Activated CD8-positive, alpha-beta T cell treated with anti-CD3 and anti-CD28 coated beads, Interleukin-2, amount 10 ng/mL, durations not matched to agents 7 days and 5 days (primary cell): ENCODE measurements at places on chromosomes 11 and 22.

GRCh38 chr22:17090550-17090949 lies 5.8 kb downstream of the IL17RA start:
- DNase-seq, result no peak

DNA sequence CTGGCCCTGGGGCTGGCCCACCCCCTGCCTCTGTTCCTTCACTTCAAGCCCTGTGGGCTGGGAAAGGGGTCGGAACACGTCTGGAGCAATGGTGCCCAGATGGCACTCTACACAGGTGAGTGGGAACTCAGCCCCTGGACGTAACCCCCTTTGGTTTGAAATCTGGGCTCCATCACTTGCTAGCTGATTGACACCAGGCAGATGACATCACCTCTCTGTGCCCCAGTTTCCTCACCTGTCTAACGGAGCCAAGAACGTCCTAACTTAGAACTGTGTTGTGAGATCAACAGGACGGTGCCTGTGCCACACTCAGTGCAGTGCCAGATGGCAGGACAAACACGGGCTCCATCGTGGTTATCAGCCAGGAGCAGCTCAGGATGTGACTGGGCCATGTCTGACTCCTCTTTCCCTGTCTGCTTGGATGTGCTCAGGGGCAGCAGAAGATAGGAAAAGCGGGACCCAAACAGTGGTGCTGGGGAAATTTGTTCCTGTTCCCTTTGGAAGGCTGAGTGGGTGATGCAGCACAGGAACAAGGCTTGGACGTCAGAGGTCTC lies 24.4 kb downstream of the NPTXR start:
- DNase-seq, result no peak

- no peak for DNase-seq
Observed at GRCh38 chr11:57083641-57084385, 95.1 kb downstream of the OR5AK2 start.

DNA sequence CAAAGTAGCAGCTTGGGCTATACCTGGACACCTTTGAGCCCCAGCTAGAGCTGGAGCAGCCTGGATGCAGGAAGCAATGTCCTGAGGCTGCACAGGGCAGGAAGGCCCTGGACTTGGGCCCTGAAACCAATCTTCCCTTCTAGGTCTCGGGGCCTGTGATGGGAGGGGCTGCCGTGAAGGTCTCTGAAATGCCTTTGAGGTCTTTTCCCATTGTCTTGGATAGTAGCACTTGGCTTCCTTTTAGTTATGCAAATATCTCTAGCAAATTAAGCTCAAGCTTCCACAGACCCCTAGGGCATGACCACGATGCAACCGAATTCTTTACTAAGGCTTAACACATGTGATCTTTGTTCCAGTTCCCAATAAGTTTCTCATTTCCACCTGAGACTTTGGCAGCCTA lies 40.0 kb downstream of the LINC01488 start:
- DNase-seq, result no peak

GRCh38 chr11:118790357-118791110 lies 430 bp downstream of the DDX6 start:
- DNase-seq, result peak; percentile 78

DNA sequence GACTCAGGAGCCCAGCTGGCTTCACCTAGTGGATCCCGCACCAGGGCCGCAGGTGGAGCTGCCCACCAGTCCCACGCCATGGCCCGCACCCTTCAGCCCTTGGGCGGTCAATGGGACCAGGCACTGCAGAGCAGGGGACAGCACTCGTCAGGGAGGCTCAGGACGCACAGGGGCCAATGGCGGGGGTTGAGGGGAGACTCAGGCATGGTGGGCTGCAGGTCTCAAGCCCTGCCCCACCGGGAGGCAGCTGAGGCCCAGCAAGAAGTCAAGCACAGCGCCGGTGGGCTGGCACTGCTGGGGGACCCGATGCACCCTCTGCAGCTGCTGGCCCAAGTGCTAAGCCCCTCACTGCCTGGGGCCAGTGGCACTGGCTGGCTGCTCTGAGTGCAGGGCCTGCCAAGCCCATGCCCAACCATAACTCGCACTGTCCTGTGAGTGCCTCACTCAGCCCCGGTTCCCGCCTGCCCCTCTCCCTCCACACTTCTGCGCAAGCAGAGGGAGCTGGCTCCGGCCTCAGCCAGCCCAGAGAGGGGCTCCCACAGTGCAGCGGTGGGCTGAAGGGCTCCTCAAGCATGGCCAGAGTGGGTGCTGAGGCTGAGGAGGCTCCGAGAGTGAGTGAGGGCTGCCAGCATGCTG lies 111.7 kb upstream of the PGR start:
- no peak for DNase-seq

DNA sequence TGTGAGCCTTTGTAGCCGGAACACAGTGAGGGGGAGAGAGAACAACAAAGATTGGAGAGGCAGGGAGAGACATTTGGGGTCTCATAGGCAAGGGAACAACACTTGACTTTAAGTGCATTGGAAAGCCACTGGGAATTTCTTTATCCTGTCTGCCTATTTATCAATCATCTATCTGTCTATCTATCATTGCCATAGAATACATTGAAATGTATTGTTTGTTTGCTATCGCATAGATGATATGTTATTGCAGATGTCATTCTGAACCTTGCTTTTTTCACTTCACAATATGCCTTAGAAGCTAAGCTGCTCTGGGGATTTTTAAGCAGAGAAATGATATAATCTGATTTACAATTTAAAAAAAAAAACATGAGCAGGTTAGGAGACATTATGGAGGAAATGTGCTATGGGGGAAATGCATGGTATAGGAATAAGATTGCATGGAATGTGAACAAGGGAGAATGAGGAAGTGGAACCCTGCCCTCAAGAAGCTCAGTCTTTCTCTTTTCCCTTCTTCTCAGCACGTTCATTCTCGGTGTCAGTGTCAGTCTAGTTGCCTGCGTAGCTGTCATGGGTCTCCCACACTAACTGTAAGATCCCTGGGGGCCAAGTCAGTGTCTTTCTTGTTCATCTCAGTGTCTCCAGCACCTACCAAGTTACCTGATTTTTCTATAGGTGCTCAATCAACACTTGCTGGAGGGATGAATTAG lies 158.7 kb upstream of the ARHGAP20 start:
- no peak for DNase-seq

DNA sequence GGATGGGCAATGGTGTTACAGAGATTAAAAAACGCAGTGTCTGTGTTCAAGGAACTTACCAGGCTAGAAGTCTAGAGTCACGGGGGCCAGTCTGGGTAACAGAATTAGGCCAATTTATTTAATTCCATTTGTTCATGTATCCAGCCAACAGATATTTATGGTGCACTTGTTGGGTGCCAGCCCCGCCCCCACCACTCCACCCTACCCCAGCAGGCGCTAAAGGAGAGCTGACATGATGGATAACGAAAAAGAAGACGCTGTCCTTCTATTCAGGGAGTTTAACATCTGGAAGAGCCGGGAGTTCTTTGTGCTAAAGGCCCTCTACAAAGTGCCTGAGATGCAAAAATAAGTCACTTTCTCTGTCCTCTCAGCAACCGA lies 1.1 kb upstream of the BMAL1 start:
- peak; percentile 29 for DNase-seq

GRCh38 chr22:46074771-46075551 lies 75.4 kb upstream of the PPARA start:
- DNase-seq, result no peak

- DNase-seq, result no peak
Observed at GRCh38 chr11:12743834-12744449, 69.7 kb downstream of the TEAD1 start.

DNA sequence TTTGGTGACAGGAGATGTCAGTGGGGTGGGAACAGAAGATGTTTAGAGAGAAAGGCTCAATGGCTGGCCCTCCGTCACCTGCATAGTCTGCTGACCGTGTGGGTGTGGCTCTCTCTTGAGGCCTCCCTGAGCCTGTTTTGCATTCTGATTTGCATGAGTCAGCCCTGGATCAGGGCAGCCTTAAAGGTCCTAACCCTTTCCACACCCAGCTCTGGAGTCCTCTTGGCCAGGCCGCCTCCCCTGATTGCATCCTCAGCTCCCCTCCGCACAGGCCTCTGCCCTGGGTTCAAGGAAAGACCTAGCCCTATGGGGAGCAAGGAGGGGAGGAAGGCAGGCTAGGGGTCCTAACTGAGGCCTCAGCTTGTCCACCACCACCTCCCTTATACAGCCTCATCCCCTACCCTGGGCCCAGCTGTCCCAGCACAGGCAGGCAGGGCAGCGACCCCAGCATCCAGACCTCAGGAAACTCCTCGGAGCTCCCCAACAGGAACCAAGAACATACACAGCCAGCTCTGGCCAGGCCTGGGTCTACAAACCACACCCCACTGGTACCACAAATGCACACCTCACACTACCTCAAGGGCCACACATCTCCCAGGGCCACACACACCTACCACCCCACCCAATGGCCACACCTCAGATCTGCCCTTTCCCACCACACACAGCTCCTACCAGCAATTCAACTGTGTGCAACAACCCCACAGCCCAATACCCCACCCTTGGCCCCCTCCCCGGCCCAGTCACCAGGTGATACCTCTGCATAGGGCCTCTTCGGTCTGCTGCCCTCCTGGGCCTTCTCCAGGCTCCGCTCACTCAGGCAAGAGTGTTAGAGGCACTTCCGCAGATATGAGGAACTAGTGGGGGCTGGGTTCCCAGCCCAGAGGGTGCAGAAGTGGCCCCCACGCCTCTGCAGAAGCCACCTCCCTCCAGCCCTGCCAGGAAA lies 13.7 kb downstream of the ARAP1 start:
- DNase-seq, result no peak

DNA sequence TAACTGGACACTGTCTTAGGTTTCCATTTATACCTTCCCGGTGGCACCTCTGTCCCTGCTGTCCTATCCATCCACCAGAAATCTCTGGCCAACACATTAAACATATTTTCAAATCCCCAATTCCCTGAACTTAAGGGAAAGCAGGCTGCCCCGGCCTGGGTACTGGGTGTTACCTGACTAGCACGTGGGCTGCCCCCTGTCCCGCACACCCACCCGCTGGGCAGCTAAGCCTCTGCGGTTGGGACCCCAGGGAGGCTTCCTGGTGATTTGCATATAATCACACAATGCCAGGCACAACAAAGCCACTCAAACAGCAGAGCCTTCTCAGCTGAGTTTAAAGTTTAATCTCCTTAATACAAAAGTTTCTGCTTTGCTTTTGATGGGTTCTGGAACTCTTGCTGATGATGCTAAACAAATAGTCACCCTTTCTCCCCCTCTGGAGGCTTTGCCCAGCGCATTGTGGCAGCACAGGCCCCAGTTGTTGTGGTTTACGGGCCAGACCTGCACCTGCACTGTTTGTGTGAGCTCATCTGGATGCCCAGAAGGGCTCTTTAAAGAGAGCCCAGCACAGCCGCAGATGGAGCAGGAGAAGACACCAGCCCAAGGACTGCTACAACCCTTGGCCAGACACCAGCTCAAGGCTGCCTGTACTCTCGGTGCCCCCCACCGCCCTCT lies 59.9 kb upstream of the POU2AF1 start:
- DNase-seq, result no peak

GRCh38 chr11:12083380-12083779 lies 27.0 kb upstream of the MICAL2 start:
- peak; percentile 38 for DNase-seq

GRCh38 chr11:112481893-112482292 lies 221.2 kb upstream of the PLET1 start:
- no peak for DNase-seq

DNA sequence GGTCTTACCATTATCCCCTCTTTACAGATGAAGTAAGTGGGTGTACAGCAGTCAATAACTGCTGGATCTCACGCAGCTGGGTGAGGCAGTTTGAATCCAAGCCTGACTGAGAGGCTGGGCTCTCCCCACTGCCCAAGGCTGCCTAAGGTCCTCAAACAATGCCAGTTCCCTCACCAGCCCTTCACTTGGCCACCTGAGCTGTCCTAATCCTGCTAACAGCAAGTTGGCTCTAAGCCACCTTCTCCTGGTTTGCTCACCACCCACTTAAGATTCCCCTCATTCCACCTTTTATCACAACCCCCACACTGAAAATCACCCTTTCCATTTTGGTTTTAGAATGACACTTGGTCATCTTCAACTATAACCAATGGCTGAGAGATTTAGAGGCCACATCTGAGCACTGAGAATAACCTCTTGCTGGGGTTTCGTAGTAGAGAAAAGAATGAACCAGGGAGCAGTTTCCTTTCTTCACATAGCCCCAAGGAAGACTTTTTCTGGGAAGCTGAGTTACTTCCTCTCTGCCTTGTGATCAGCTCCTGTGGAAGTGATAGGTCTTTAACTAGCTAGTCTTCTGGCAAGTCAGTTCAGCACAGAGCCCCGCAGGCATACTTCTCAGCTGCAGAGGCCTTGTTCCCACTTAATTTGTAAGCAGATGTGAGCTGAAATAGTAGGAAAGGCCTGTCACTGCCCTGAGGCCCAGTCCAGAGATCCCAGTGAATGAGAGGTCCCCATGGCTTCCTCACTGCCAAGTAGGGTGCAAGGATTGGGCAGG lies 57.8 kb upstream of the TTC12 start:
- DNase-seq, result no peak

GRCh38 chr22:49565516-49565855 lies 262.2 kb downstream of the BRD1 start:
- no peak for DNase-seq

GRCh38 chr11:62033191-62034035 lies 66.0 kb upstream of the FTH1 start:
- DNase-seq, result no peak
